Stimulated activated CD8-positive, alpha-beta memory T cell treated with anti-CD3 and anti-CD28 coated beads, Interleukin-4, amount 100 ng/mL, for 48 hours (primary cell): ENCODE measurements at places on chromosomes 3 and 15.

- peak; percentile 92 for DNase-seq
Measured at GRCh38 chr3:183636221-183637105, 1.0 kb downstream of the KLHL24 start.

- no peak for DNase-seq
Measured at GRCh38 chr15:25568751-25569150, 129.9 kb upstream of the UBE3A start.

DNA sequence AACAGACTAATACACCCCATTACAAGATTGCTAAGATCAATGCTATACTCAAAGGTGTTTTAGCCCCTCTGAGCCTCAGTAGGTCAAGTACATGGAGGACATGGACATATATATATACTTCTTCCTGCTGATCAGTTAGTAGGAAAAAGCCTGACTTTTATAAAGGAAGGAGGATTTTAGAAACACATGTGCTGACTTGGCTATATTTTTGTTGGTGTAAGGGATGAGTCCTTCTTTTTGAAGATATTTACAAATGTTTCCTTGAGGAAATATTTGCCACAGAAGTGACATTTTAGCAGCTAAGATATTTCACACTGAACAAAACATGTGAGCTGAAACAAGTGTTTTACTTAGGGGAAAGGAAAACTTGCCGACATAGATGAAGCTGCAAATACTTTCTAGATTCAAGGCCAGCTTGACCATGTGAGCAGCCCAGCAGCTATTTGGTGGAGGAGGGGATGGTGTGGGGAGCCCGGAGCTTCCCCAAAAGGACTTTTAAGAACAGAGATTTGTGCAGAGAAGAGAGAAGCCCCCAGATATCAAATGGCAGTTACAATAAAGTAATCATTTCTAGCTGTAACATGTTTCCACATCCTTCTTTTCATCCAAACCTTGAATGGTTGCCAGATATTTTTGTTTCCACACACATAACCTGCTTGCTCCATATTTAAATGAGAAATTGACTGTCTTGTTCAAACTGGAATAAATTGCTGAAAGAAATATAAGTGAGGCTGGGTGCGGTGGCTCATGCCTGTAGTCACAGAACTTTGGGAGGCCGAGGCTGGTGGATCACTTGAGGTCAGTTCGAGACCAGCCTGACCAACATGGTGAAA lies 111.7 kb upstream of the NR2F2 start:
- no peak for DNase-seq

DNA sequence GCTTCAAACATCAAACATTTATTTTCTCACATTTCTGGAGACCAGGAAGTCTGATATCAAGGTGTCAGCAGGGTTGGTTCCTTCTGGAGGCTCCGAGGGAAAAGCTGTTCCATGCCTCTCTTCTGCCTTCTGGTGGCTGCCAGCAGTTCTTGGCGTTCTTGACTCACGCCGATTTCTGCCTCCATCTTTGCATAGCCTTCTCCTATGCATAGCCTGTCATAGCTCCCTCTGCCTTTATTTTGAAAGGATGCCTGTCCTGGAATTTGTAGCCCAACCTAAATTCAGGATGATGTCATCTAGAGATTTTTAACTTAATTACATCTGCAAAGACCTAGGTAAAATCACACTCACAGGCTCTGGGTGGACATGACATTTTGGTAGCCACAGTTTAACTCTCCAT lies 70.4 kb downstream of the RGMA start:
- no peak for DNase-seq
